ENCODE measurements at places on chromosomes 4 and X. TPM values are rescaled to one million over a fixed set of nuclear protein-coding genes. Genes with fewer than 3 reads are reported as not detected.

RAB41 gene
- total RNA-seq, result not detected

IRS4 gene
- not detected for total RNA-seq

KLB gene
- total RNA-seq, result not detected

TIGD4 gene
- 0.25 TPM for total RNA-seq

TMEM150C gene
- 1.9 TPM for total RNA-seq

MAPK10 gene
- 69.6 TPM for total RNA-seq

HSD17B13 gene
- total RNA-seq, result not detected

GAGE10 gene
- not detected for total RNA-seq

C4orf54 gene
- total RNA-seq, result 0.08 TPM

CSN2 gene
- not detected for total RNA-seq

ADGRL3 gene
- 7.9 TPM for total RNA-seq

ZNF41 gene
- total RNA-seq, result 10.5 TPM

SUPT20HL2 gene
- total RNA-seq, result not detected

AFM gene
- not detected for total RNA-seq

RGS12 gene
- 15.1 TPM for total RNA-seq

RHOXF2B gene
- not detected for total RNA-seq

NPY2R gene
- not detected for total RNA-seq

METAP1 gene
- 57.5 TPM for total RNA-seq

STK26 gene
- 0.57 TPM for total RNA-seq

KCTD8 gene
- 1.1 TPM for total RNA-seq

IL2RG gene
- not detected for total RNA-seq

NEUROG2 gene
- total RNA-seq, result not detected

SLC7A11 gene
- total RNA-seq, result 21.8 TPM

PAGE1 gene
- not detected for total RNA-seq

NHSL2 gene
- total RNA-seq, result 3.9 TPM

NDP gene
- total RNA-seq, result 0.41 TPM

ATP8A1 gene
- 7.5 TPM for total RNA-seq

PNMA6F gene
- total RNA-seq, result not detected

CYBB gene
- total RNA-seq, result not detected
